ENCODE measurements at places on chromosomes 4 and X.

- DNase-seq: peak; percentile 30
Observed at GRCh38 chr4:109994415-109994827, 81.7 kb downstream of the EGF start.

DNA sequence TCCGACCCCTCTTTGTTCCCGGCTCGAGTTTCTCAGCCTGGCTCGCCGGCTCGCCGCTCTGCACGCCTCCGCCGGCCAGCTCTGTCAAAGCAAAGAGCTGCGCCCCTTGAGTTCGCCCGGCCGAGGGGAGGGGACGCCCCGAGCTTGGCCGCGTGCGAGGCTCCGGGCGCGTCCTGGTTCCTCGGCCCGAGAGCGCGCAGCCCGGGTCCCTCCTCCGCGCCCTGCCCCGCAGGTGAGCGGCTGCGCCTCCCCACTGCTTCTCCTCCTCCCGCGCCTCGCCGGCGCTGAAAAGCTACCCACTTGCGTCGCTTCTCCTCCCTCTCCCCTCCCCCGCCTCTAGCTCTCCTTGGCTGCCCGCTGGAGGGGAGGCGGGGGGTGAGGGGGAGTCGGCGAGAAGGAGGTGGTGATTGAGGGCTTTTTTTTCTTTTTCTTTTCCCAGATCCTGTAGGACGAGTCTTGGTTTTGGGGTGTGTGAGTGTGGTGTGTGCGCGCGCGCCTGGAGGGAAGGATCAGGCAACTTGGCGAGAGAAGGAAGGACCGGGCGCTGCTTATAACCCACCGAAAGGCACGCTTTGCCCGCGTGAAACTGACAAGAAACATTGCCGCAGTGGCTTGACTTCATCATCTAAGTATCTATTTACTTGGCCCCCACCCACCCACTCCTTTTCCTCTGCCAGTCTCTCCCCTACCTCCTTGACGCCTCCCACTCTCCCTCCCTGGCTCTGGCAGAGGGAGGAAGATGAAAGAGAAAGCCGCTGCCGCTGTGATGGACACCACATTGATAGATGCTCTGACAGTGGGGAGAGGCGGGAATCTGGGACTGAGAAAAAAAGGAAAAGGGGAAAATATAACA, at the start of gene LEF1:
TSS of gene LEF1 (minus strand) at position 262 of the 853 bp plus-strand sequence. CDS start 1,165 bp downstream, outside the sequence.
- DNase-seq: no peak

DNA sequence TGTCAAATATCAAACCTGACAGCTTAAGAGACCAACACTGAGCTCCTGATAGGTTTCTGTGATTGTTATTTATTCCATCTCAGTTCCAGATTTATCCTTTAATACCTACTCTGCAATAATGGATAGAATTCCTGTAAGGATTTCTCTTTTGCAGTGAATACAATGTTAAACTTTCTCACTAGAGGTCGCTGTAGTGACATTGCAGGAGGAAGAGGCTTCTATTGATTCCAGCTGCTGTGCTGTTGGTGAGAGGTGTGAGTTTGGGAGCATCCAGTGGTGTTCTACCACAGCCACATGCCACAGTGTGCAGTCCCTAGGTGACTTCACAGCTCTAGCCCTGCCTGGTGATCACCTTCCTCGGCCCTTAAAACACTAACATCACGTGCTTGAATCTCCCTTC, 34.6 kb upstream of the DCAF8L2 start:
- no peak for DNase-seq

- DNase-seq: peak; percentile 0
Observed at GRCh38 chrX:74015379-74016019, 288.5 kb upstream of the ZCCHC13 start.

DNA sequence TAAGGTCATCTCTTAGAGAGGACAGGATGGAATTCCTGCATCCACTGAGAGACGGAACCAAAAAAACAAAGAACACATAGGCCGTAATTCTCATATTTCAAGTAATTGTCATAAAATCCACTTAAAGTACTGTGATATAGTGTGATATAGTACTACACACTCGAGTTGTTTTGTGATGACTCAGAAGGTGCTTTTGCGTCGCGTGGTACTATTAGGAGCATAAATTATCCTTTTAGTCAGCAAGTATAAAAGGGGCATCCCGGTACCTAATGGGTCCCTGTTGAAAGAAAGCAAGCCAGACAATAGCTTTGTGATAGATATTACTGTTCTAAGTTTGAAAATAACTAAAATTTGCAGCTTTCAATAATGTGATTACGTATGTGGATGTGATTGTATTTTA, 55.3 kb downstream of the GPR143 start:
- DNase-seq: no peak

GRCh38 chr4:28548136-28548535, 1687.5 kb downstream of the STIM2 start:
- no peak for DNase-seq

- no peak for DNase-seq
Observed at GRCh38 chr4:1359144-1359501, 12.1 kb downstream of the UVSSA start.

- DNase-seq: no peak
Observed at GRCh38 chr4:2812612-2813354, 19.9 kb downstream of the SH3BP2 start.

DNA sequence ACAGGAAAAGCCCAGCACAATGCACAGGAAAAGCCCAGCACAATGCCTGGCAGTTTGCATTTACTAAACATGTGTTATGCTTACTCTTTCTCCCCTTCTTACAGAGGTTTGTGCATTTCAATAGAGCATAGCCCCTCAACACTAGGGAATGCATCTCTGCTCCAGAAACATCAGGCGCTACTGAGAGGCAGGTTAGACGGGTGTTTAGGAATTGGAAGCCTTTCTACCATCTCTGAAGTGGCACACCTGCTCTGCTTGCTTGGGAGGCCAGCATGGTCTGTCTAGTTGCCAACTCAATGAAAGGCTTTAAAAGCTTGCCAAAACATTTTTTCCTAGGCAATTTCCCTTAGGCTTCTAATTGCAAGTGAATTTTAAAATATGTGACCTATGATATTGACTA, 55.7 kb downstream of the GRID2 start:
- no peak for DNase-seq

- no peak for DNase-seq
Observed at GRCh38 chr4:174532445-174532844, 10.2 kb upstream of the HPGD start.

- DNase-seq: no peak
Observed at GRCh38 chr4:3177905-3178304, 71.1 kb upstream of the MSANTD1 start.

DNA sequence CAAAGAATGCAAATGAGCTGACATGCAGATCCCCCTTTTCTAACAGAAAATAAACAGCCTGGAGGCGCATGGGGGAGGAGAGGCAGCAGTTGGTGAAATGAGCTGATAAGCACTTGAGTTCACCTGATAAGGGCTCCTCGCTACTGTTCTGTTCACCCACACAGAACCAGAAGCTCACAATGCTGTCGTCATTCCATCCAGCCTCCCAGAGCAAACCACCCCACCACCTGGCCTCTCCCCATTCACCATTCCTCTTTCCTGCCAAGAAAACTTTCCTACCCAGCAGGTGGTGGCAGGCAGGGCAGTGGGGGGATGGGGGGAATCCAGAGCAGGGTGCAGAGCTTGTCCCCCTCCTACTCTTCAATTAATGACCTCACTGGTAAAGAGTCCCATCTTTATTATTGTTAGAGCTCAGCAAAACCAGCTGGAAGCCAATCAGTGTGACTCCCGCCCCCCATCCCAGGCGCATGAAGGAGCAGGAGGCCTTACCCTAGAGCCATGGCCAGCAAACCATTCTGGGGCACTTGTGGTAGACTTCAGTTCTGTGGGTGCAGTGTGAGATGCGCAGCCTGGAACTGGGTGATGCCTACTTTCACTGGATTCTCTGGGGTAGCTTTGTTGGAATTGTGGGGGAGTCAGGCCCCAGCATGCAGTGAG, 350.3 kb downstream of the ZIC3 start:
- no peak for DNase-seq

DNA sequence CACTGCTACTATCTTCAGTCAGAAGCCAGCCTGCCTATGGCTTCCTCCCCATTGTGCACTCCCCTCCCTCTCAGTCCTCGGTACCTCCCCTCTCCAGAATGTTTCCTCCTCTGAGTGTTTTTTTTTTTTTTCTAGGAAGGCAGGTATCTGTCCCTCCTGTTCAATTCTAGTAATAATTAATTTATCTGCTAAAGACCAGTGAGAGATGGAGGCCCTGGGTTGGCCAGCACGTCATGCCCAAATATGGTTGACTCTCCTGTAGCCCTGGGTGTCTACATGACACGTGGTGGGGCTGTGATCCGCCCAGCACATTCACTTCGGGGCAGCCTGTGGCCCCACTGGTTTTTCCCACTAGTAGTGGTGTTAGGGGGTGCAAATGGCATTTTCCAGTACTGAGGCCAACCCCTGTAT, 1.8 kb downstream of the FLNA start:
- no peak for DNase-seq

DNA sequence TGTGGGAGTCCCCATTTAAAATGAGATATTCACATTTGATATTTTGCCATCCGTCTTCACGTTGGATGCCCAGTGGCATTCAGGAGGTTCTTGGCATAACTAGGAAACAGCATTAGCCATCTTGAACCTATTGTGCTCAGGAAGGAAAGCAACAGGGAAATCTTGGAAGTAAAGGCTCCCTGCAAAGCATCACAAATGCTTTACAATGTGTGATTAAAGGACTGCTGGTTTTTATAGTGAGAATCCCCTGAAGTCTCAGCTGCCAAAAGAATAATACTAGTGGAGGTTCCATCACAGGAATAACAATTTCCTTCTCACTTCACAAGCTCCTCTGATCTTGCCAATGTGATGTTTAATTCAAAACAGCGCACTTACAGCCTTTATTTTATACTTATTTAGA, 49.7 kb upstream of the NPNT start:
- DNase-seq: no peak

DNA sequence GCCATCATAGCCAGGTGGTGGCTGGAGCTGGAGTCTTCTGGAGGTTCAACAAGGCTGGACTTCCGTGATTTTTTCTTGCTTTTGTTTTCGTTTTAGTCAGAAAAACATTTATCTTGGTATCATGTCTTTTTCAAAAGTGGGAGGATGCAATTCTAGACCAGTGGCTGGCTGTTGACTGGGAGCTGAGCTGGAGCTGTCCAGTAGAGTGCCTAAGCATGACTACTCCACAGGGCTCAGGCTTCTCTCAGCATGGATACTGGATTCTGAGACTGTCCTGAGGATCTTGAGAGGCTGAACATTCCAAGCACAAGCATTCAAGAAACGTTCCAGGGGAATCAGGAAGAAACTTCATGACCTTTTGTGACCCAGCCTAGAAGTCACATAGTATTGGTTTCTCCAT, 598.1 kb downstream of the MID1IP1 start:
- no peak for DNase-seq

DNA sequence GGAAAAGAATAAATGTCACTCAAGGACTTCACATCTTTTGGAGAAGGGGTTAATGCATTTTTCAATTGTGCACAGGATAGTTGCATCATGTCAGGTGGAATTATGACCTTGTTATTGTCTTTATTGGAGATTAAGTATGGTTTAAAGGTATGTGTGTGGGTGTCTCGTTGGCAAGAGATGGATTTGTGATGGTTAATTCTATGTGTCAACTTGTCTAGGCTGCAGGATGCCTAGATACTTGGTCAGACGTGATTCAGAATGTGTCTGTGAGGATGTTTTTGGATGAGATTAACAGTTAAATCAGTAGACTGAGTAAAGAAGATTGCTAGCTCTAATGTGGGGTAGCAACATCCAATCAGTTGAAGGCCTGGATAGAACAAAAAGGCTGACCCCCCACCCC, 42.2 kb upstream of the HSD17B10 start:
- no peak for DNase-seq

DNA sequence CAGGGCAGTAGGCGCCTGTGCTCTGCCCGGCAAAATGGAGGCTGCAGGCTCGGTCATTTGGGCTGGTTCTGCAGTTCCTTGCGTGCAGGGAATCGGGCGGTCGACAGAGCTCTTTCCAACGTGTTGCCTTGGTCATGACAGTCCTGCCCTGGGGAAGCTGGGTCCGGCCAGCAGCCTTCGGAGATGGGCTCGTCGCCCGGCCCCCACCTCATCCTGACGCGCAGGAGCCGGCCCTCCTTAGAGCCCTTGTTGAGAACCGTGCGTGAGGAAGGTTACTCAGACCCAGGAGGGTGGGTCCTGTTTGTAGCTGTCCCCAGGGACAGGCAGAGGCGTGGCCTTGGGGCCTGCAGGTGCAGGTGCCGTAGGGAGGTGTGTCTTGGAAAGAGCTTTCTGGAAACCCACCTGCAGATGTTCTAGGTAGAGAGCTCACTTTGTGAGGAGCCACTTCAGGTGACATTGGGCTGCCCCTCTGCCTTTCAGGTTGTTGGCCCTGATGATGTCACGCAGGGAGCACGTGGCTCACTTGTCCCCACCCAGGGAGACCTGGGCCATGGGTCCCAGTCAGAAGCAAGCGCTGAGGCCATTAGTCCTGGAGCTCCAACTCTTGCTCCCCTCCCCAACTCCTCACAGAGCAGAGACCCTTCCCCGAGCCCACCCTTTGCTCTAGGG, 15.2 kb upstream of the HGFAC start:
- DNase-seq: no peak

GRCh38 chr4:28973587-28974350, 1746.4 kb upstream of the PCDH7 start:
- no peak for DNase-seq

DNA sequence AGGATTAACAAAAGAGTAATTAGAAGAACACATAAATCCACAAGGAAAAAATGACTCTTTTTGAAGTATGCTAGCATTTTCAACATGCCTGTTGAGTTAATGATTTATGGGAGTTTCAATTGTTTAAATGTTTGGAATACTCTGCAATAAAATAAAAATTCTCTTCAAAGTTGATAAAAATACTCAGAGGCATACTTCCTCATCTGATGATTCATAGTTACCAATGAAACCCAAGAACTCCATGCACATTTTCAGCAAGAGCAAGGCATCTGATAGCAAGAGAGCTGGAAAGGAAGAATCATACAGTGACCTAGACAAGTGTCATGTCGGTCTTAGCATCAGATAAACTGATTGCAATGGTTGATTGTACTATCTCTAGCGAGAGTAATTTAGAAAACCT, 443.7 kb upstream of the ATOH1 start:
- no peak for DNase-seq

GRCh38 chr4:166165829-166166420, 292.9 kb downstream of the TLL1 start:
- DNase-seq: peak; percentile 58

- no peak for DNase-seq
Observed at GRCh38 chr4:14524276-14524675, 478.0 kb upstream of the CPEB2 start.
